Panc1 (cell line): ENCODE measurements at places on chromosomes 12 and 14.
A peak's percentile ranks its signal among the peaks of the same experiment; 100 is the strongest.

DNA sequence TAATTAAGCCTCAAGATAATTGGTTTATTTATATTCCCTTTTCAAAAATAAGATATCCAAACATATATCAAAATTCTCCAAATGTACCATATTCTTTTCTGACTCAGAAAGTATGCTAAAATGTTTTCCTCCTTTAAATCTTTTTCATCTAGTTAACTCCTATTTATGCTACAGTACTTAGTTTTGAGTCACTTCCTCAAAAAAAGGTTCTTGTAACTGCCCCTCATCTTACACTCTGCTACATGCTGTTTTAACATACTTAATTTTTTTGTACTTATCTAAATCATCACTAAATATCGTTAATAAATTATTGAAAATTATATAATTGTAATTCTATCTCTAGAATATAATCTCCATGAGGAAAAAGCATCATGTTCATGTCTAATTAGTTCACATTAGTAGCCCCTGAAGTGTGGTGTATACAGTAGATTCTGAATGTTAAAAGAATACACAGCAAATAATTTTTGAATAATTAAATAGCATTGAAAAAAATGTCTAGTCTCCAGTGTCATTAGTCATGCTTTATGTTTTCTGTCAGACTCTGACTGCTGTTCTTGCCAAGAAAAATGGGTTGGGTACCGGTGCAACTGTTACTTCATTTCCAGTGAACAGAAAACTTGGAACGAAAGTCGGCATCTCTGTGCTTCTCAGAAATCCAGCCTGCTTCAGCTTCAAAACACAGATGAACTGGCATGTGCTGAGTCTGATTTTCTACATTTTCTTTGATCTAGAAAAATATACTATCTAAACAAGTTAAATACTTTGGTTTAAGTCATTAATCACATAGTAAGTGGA, 3.5 kb downstream of the KLRD1 start:
- DNase-seq = no peak

DNA sequence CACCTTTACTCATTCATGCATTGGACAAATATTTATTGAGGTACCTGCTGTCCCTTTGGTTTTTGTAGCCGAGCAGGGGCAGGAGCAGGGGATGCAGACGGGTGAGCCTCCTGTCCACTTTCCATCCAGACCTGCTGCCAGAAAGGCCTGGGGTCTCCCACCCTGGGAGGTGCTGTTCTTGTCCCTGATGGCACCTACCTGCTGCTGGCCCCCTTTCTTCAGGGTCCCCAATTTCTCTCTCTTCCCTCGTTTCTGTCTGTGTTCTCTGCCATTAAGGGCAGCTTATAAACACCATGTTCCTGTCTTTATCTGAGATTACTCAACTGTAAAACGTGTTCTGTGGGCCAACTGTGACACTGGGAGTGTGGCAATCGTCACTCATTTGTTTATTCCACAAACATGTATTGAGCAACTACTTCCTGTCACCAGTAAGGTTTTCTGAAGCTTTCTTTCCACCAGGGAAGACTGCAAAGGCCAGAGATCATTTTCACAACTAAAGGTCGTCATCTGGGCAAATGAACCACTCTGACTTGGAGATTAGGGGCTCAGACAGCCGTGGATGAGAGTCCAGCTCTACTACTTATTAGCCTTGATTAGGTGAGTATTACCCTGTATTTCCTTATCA, at the start of gene HAL:
Gene HAL, minus strand, starts transcription at position 311 of the 625 bp plus-strand sequence. CDS start 434 bp downstream, outside the sequence.
- no peak for DNase-seq

DNA sequence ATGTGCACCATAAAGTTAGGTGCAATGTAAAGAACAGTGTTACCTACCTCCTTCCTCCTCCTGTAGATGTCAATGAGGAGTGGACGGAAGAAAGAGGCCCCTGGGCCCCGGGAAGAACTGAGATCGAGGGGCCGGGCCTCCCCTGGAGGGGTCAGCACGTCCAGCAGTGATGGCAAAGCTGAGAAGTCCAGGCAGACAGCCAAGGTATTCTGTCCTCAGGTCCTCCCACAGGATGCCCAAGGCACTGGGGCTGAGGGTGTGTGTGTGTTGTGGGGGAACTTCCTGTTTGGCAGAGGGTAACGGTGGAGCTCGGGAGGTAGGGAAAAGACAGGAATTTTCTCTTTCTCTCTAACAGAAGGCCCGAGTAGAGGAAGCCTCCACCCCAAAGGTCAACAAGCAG, 6.4 kb downstream of the ATN1 start:
- DNase-seq = no peak

- DNase-seq = no peak
These were observed 7.4 kb upstream of the HSPB8 start for GRCh38 chr12:119171291-119171690.

DNA sequence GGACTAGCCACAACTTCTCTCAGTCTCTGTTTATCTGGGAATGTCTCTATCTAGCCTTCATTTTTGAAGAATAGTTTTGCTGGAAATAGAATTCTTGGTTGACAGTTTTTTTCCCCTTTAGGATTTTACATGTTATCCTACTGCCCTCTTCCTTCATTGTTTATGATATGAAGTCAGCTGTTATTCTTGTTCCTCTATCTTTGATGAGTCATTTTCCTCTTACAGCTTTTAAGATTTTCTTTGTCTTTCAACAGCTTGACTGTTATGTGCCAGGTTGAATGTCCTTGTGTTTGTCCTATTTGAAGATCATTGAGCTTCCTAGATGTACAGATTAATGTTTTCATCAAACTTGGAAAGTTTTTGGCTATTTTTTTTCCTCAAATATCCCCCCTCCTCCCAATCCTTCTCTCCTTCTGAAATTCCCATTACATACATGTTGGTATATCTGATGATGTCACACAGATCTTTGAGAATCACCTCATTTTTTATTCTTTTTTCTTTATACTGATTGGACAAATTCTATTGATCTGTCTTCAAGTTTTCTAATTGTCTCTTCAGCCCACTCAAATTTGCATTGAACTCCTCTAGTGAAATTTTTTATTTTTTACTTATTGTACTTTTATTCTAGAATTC, 4.5 kb upstream of the GOLGA5 start:
- no peak for DNase-seq

DNA sequence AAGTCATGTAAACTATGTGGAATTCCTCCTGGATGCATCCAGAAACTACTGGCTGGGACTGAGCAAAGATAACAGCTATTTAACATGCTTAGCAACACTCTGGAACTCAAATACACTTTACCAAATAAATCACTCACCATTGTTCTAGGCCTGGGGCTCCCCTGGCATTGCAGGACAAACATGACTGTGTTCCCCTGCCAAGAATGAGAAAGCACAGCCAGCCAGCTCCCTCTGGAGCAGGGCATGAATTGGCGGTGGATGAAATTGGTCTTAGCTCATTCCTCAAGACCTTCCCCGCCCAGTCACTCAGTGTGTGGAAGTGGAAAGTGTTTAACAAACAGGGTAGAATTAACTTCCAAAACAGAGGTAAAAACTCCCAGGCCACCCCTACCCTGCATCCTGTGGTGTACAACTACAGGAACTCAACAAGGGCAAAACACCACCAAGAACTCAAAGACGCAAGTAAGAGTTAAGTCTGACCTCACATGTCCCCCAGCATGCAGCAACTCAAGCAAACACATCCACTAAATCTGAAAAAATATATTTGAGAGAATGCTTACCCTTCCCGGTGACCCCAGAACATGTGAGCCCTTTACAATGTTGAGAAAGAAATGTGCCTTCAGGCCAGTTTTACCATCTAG, 58.4 kb upstream of the BDKRB2 start:
- no peak for DNase-seq

DNA sequence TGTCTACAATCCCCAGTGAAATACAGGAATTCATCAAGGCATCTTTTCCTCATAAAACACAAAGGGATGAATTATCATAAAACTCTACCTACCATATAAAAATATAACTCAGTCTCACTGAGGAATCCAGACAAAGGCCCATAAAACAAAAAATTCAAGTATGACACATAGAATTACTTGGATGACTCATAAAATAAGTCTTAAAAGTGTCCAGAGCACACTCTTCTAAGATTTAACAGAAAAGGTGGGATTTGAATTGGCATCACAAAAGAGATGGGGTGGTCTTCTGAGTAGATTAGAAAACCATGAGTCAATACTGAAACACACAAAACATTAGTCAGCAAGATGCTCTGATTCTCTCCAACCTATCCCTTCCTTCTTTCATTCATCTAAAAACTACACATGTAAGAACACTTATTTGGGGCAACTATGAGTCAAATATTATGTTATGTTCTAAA, 202.7 kb upstream of the GARIN6 start:
- no peak for DNase-seq

- DNase-seq = no peak
These were observed 495.3 kb downstream of the NELL2 start for GRCh38 chr12:44380861-44381260.

- DNase-seq = no peak
These were observed 38.5 kb downstream of the CCDC92 start for GRCh38 chr12:123934016-123934620.

- DNase-seq = no peak
These were observed 124.1 kb downstream of the STXBP6 start for GRCh38 chr14:24925771-24926374.

GRCh38 chr14:65100922-65101541, 1.3 kb downstream of the MAX start:
- no peak for DNase-seq

DNA sequence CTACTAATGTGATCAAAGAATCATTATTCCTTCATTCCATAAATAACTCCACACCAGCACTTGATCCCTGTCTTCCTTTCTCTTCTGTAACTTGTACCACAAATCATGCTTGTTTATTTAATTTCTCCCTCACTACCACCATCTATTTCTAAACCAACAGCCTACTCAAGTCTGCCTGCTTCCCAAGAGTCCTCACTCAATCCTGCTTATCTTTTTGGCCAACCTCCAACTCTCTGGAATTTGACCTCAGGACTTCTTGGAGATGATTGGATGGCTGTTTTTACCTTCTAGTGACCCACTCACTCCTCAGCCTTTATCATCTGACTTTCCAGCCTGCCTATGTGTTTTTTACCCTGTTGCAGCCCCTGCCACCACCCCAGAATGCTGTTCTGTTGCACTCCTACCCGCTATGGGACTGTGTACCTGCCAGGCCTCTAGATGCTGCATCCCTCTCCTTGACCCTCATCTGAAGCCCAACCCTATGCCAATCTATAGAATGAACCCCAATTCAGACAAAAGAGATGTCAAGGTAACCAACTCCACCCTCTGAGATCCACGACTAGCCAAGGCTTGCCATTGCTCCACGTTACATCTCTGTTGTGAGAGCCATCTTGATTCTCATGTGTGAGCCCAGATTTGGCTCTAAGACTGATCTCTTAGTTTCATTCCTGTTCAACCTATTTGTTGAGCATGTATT, 150.2 kb upstream of the PLEKHG7 start:
- DNase-seq = no peak

DNA sequence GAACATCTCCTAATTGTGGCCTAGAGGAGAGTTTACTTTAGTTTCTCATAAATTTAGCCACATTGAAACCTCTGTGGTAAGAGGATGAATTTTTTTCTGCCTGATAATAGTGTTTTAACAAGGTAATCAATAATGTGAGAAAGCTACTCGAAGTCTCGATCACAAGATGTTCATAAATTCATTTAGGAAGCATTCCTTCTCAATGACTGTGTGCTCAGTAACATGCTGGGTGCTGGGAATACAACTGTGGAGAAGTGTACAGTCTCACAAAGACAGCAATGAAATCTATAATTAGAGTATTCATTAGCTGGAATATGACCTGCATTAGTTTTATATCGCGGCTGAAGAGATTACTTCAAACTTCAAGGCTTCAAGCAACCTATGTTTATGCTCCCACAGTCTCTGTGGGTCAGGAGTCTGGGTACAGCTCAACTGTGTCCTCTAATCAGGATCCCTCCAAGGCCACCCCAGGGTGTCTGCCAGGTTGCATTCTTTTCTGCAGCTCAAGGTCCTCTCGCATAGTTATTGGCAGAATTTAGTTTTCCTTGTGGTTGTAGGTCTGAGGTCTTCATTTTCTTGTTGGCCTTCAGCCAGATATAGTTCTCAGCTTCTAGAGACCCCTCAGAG, 167.6 kb downstream of the ANO4 start:
- DNase-seq = no peak

GRCh38 chr14:75156111-75156510, 20.3 kb downstream of the TMED10 start:
- no peak for DNase-seq

DNA sequence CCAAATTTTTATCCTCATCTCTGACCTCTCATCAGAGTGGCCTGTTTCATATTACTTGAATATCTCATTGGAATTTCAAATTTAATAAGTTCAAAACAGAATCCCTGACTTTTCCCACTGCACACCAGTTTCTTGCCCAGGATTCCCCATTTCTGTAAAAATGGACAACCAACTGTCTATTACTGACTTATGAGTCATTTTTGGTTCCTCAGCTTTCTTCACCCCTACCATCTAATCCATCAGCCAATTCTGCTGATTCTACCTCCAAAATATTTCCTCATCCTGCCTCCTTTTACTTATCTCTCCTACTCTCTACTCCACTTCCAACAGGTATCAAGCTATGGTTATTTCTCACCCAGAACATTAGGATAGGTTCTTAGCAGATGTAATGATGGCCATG, 44.2 kb downstream of the TMX1 start:
- no peak for DNase-seq

- DNase-seq = peak; percentile 33
These were observed 101.2 kb downstream of the EEA1 start for GRCh38 chr12:92827836-92828431.

- no peak for DNase-seq
These were observed 130.9 kb downstream of the C12orf75 start for GRCh38 chr12:105461271-105461943.

GRCh38 chr14:89078021-89078795, 253.8 kb downstream of the TTC8 start:
- no peak for DNase-seq

DNA sequence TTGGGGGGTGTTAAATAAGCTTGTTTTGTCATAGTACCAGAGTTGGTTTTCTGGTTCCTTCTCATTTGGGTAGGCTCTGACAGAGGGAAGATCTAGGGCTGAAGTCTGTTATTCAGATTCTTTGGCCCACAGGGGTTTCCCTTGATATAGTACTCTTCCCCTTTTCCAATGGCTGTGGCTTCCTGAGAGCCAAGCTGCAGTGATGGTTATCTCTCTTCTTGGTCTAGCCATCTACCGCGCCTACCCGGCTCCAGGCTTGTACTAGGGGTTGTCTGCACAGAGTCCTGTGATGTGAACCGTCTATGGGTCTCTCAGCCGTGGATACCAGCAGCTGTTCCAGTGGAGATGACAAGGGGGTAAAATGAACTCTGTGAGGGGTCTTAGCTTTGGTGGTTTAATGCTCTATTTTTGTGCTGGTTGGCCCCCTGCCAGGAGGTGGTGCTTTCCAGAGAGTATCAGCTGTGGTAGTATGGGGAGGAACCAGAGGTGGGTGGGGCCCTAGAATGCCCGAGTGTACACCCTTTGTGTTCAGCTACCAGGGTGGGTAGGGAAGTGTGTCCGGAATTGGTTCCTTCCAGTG, 209.7 kb downstream of the GPHN start:
- no peak for DNase-seq

GRCh38 chr14:98949051-98949450, 322.9 kb downstream of the BCL11B start:
- DNase-seq = no peak
